Natural killer cell treated with Interleukin-12 subunit alpha and Interleukin-12 subunit beta and Interleukin-15 and Interleukin-18, amount 100 ng/mL, for 72 hours (primary cell): ENCODE measurements at places on chromosomes 4 and X. TPM values are rescaled to one million over a fixed set of nuclear protein-coding genes. Genes with fewer than 3 reads are reported as not detected.

DNA sequence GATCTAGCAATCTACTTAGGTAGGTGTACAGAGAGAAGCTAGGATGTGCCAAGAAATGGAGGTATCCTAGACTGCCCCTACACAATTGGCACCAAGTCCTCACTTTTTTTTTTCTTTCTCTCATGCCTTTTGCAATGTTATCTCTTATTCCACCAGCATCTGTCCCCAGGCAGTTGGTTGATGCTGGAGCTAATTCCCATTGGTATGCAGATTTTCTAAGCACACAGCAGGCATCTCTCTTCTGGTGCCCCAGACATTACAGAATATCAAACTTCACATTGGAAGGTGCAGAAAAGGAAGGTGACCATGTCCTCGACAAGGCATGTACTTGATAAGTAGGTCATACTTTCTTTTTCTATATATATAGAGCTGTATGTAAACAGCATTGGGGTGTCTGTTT is 21.6 kb downstream of the LUZP4 start:
- no peak overlapping the region for H3K27ac ChIP-seq
- no peaks in the 10 kb centered on the region for H3K36me3 ChIP-seq
- H3K4me3 ChIP-seq, result no peak overlapping the region
- no peaks in the 10 kb centered on the region for H3K4me1 ChIP-seq
- DNase-seq, result no peak

GRCh38 chrX:72073633-72074032 is 58.1 kb downstream of the RTL5 start:
- no peak overlapping the region for H3K27ac ChIP-seq
- H3K4me3 ChIP-seq, result no peak overlapping the region
- peaks cover 17% of the 10 kb centered on the region for H3K4me1 ChIP-seq
- peaks cover 45% of the 10 kb centered on the region for H3K27me3 ChIP-seq
- DNase-seq, result no peak
- H3K36me3 ChIP-seq, result no peaks in the 10 kb centered on the region

- H3K36me3 ChIP-seq, result no peaks in the 10 kb centered on the region
- H3K27me3 ChIP-seq, result peaks cover 2% of the 10 kb centered on the region
Measured at GRCh38 chr4:11632025-11632424, 203.3 kb upstream of the HS3ST1 start.

- no peaks in the 10 kb centered on the region for H3K27me3 ChIP-seq
- H3K4me1 ChIP-seq, result peaks cover 3% of the 10 kb centered on the region
- no peak overlapping the region for H3K27ac ChIP-seq
Measured at GRCh38 chrX:140817943-140818342, 108.4 kb downstream of the LINC00632 start.

DNA sequence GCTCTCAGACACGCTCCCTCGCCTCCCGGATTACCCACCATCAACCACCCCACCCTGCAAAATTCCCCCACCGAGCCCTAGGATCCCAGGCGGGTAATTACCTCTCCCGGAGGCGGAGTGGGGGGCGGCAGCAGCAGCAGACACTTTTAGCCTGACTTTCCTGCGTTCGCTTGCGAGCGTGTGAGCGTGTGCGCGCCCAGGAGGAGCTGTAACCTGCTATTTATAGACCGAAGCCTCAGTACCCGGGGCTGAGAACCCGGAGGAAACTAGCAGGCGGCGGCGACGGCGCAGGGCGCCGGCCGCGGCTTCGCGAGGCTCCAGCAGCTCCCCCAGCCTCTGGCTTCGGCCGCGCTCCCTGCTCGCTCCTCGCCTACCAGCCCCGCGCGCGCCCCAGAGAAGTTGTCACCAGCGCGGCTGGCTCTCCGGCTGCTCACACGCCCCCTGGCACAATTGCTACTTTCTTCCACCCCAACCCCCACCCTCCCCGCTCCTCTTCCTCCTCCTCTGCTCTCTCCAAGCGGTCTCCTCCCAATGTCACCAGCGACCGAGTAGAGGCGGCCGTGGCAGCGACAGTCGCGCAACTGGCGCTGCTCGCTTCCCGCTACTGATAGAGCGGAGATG is at the start of gene INPP4B:
Gene INPP4B (minus strand): TSS at position 194 of the 621 bp plus-strand sequence.
- no peaks in the 10 kb centered on the region for H3K4me1 ChIP-seq
- DNase-seq, result no peak
- H3K4me3 ChIP-seq, result peak within 1 kb of the TSS; percentile 65
- no peak within 1 kb of the TSS for H3K27ac ChIP-seq
- peaks cover 51% of the 10 kb centered on the region for H3K27me3 ChIP-seq

GRCh38 chrX:41148553-41148952 is 63.3 kb downstream of the USP9X start:
- H3K4me3 ChIP-seq, result no peak overlapping the region
- no peak overlapping the region for H3K27ac ChIP-seq
- DNase-seq, result no peak
- H3K27me3 ChIP-seq, result no peaks in the 10 kb centered on the region
- peaks cover 13% of the 10 kb centered on the region for H3K4me1 ChIP-seq

DNA sequence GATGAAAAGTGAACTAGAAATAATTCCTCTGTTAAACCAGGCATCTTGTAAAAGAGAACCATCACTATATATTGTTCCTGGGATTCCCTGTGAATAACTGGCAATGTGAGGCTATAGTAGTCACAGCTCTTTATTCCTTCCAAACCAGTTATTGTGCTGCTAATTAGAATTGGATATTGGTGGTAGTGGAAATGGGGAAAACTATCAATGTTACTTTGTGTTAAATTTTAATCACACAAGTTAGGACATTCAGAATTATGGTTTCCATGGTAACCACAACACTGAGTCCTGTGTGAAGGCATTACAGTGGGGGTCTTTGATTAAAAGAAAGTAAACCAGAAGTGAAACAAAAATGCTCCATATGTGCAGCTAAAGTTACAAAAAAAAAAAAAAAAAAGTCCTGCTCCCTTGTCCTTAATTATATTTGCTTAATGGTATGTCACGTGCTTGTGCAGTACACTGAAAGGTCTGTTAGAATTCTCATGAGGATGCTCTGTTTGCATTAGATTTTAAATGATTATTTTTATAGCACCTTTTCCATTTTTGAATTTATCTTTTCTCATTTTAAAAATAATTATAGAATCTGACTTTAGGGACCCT is 200.4 kb downstream of the ADGRL3 start:
- no peaks in the 10 kb centered on the region for H3K27me3 ChIP-seq
- no peaks in the 10 kb centered on the region for H3K4me1 ChIP-seq
- H3K27ac ChIP-seq, result no peak overlapping the region
- no peaks in the 10 kb centered on the region for H3K36me3 ChIP-seq
- no peak overlapping the region for H3K4me3 ChIP-seq
- no peak for DNase-seq

DNA sequence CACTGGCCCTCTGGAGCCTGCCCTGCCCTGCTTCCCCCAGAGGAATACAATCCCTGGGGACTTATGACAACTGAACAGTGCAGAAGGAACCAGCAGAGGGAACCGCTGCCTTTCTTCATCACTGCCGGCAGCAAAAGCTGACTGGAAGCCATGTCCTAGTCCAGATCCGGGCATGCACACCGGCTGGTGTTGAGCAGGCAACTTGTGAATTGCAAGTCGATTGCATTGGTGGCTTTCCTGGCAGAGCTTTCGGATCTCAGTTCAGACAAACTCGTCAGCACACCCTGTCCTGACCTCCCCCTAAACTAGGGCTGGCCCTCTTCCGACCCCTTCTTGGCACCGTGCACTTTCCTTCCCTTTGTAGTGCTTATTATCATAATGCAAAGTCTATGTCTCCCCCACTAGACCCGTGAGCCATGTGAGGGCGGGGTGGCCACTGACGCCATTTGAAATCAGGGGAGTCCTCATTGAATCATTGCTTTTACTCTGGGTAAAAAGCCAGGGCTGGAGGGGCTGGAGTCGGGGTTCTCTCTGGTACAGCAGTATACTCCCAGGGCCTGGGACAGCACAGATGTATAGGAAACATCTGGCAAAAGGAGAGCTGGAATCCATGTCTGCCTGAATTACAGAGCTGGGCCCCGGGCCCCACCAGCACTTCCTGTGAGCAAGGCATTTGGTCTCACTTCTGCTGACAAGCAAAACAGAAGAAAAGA is 1.8 kb downstream of the ARHGAP4 start:
- H3K4me1 ChIP-seq, result peaks cover 26% of the 10 kb centered on the region
- H3K36me3 ChIP-seq, result no peaks in the 10 kb centered on the region
- peak overlapping the region; percentile 95 for H3K27ac ChIP-seq
- no peaks in the 10 kb centered on the region for H3K27me3 ChIP-seq
- DNase-seq, result no peak
- peak overlapping the region; percentile 88 for H3K4me3 ChIP-seq

GRCh38 chr4:169439244-169439643 is 168.5 kb upstream of the SH3RF1 start:
- H3K36me3 ChIP-seq, result peaks cover 18% of the 10 kb centered on the region
- H3K4me3 ChIP-seq, result no peak overlapping the region
- H3K27ac ChIP-seq, result no peak overlapping the region
- no peak for DNase-seq

GRCh38 chrX:69365349-69365748 is 138.8 kb upstream of the NALF2 start:
- DNase-seq, result no peak
- no peak overlapping the region for H3K4me3 ChIP-seq
- no peak overlapping the region for H3K27ac ChIP-seq

- H3K36me3 ChIP-seq, result no peaks in the 10 kb centered on the region
- H3K27ac ChIP-seq, result no peak overlapping the region
- DNase-seq, result no peak
- no peaks in the 10 kb centered on the region for H3K4me1 ChIP-seq
- H3K27me3 ChIP-seq, result peaks cover 14% of the 10 kb centered on the region
Measured at GRCh38 chrX:68083510-68083909, 349.8 kb downstream of the OPHN1 start.

GRCh38 chr4:84498935-84499623 is at the start of gene NKX6-1:
TSS of gene NKX6-1 (minus strand) at chr4:84499292. CDS start at chr4:84498228, 1,064 bp downstream.
- H3K27ac ChIP-seq, result no peak within 1 kb of the TSS
- peaks cover 76% of the 10 kb centered on the region for H3K27me3 ChIP-seq
- H3K4me1 ChIP-seq, result no peaks in the 10 kb centered on the region
- peak within 1 kb of the TSS; percentile 56 for H3K4me3 ChIP-seq

DNA sequence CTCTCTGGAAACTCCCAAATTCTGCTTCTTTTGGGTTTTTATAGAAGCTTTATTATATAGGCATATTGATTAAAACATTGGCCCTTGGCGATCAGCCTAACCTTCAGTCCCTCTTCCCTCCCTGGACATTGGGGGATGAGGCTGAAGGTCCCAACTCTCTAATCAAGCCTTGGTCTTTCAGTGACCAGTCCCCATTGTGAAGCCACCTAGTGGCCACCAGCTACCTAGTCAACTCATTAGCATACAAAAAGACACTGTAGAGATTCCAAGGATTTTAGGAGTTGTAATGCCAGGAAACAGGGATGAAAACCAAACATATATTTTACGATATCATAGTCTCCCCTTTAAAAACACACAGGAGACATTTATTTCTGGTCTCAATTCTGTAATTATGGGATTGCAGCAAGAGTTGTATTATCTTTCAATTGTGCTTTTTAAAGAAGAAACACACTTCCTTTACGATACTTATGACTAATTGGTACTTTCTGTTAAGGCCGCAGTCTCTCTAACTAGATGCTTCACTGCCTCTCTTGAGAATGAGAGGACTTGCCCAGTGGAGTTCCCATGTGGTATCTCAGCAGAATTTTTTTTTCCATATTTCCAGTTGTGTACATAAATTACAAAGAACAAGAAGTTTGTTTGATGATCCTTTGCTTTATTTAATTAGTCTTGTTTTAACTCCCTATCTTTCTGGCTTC is 58.2 kb downstream of the WDR17 start:
- no peaks in the 10 kb centered on the region for H3K27me3 ChIP-seq
- no peak overlapping the region for H3K4me3 ChIP-seq
- DNase-seq, result no peak
- H3K36me3 ChIP-seq, result no peaks in the 10 kb centered on the region
- no peak overlapping the region for H3K27ac ChIP-seq
- H3K4me1 ChIP-seq, result no peaks in the 10 kb centered on the region

- DNase-seq, result no peak
- peaks cover 2% of the 10 kb centered on the region for H3K4me1 ChIP-seq
- H3K27ac ChIP-seq, result no peak overlapping the region
- H3K4me3 ChIP-seq, result no peak overlapping the region
Measured at GRCh38 chrX:694800-695199, 64.2 kb downstream of the SHOX start.

- H3K27me3 ChIP-seq, result no peaks in the 10 kb centered on the region
- H3K36me3 ChIP-seq, result no peaks in the 10 kb centered on the region
- DNase-seq, result no peak
- no peak overlapping the region for H3K27ac ChIP-seq
- H3K4me1 ChIP-seq, result no peaks in the 10 kb centered on the region
Measured at GRCh38 chrX:108165383-108166111, 74.0 kb downstream of the ATG4A start.

DNA sequence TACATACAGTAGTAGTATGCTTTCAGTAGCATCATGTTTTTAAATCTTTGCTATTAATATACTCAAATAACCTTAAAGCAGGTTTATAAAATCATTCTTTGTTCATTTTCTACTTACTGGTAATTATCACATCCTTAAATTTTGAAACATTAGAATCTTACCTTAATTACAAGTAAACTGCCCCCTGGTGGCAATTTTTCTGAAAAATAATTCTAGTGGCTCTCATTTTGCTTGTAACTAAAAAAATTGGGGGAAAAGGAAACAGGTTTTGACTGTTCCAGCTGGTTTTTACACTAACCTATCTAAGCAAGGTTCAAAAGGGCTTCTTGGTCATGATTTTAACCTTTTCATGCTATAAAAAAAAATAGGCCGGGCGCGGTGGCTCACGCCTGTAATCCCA is 18.5 kb upstream of the DCAF4L1 start:
- no peak overlapping the region for H3K27ac ChIP-seq
- no peak for DNase-seq
- H3K27me3 ChIP-seq, result no peaks in the 10 kb centered on the region
- peaks cover 5% of the 10 kb centered on the region for H3K36me3 ChIP-seq
- H3K4me3 ChIP-seq, result no peak overlapping the region

DNA sequence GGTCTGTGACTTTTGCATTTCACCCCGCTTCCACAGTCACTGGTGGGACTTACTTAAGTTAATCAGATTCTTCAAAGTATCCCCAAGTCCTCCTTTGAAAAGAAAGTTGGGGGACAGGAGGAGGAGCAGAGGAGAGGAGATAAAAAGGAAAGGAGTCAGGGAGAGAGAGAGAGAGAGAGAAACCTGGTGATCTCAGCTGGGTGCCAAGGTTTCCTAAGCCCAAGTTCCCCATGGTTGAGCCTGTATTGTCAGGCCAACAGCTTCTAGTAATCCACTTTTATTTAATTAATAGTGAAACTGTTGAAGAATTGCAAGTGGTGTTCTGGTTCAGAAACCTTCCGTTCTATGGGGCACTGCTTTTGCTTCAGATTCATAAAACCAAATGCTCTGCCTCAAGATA is 91.6 kb downstream of the AR start:
- peaks cover 10% of the 10 kb centered on the region for H3K27me3 ChIP-seq
- H3K36me3 ChIP-seq, result no peaks in the 10 kb centered on the region
- H3K4me1 ChIP-seq, result no peaks in the 10 kb centered on the region

DNA sequence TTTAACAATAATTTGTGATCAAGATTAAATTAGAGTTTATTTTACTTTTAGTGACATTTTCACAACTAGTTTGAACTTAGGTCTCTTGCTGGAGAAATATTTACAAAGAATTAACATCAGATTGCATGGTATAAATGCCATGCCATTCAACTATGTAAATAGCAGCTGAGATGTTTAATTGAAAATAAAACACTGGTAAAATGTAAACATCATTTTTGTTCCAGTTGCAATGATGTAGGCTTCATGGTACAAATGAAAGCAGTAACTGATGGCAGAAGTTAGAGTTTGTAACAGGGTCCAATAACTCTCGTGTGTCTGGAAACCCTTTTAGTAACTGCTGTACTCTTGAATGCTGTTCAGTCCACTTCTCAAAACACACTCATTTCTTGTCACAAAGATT is 43.7 kb upstream of the HAND2 start:
- no peaks in the 10 kb centered on the region for H3K36me3 ChIP-seq
- H3K4me3 ChIP-seq, result no peak overlapping the region
- no peaks in the 10 kb centered on the region for H3K4me1 ChIP-seq
- H3K27ac ChIP-seq, result no peak overlapping the region
- DNase-seq, result no peak

HSFX4 gene
- total RNA-seq, result not detected

RNF150 gene
- total RNA-seq, result not detected

EDA2R gene
- total RNA-seq, result 0.28 TPM

MTNR1A gene
- not detected for total RNA-seq

MAML3 gene
- 0.40 TPM for total RNA-seq
